ENCODE measurements at places on chromosomes 3 and 15.

DNA sequence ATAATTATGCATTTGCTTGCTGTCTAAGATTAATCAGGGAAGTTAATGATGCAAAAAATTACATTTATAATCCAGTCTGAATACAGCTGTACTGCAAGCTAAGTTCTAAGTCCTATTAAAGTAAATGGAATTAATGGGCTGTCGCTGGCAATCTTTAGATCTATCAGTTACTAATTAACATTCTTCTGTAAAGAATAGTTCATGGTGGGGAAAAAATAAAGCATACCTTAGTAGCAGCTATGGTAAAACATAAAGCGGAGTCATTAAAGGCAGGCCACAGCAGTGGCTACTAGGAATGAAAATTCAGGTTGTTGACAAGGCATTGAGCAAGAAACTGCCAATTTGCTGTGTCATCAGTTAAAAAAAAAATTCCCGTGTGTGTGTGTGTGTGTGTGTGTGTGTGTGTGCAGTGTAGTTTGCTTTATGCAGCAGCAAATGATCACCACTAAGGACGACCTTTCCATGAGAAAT is 129.8 kb downstream of the ZNF385D start:
- DNase-seq, result no peak

DNA sequence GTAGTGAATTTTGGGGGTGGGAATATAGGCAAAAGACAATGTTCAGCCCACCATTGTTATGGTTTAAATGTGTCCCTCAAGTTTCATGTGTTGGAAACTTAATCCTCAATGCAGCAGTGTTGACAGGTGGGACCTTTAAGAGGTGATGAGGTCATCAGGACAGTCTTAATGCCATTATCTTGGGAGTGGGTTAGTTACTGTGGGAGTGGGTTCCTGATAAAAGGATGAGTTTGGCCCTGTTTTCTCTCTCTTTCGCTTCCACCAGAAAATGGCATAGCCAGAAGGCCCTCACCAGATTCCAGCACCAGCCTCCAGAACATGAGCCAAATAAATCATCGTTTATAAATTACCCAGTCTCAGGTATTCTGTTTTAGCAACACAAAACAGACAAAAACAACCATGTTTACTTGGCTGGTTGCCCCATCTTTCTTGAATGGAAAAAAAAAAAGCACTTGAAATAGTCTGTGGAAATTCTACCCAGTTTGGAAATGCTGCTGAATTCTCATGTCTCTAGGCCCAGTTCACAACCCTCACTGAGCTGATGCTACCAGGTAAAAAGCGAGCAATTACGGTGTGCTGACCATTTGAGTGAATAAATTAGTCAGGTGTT is 31.0 kb upstream of the MFSD1 start:
- DNase-seq, result no peak

DNA sequence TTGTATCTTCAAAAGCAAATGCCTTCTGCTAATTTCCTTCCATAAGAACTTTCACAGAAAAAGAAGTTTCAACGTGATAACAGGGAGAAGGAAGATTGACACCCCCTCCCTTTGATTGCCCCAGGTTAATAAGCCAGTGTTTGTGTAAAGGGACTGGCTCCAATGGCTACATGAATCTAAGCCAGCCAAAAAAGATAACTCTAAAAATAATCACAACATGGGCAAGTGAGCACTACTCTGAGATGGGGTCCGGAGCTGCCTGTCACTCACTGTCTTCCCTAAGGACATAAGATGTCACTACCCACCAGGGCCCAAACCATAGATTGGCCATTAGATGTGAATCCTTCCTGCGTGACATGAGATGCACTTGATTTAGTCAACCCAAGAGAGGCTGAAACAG is 17.6 kb upstream of the ST8SIA2 start:
- DNase-seq, result no peak

DNA sequence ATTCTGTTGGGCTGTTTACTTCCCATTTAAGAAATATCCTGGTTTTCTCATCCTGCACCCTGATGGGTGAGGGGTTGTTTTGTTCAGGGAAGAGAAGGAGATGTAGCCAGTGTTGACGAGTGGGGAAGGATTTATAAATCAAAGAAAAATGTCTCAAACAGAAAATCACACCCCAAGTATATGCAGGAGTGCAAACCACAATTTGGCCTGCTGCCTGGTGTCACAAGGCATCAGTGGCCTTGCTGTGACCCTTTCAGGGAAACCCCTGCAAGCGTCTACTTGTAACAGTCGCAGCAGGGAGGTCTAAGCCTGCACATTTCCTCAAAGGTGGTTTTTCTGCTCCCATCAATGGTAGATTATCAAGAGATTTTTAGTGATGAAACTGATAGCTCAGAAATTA is 132.6 kb upstream of the LRRN1 start:
- DNase-seq, result no peak

GRCh38 chr3:196399485-196399945 is 32.7 kb downstream of the UBXN7 start:
- no peak for DNase-seq

- no peak for DNase-seq
These were observed 380 bp downstream of the MYLK start for GRCh38 chr3:123883701-123884202.

DNA sequence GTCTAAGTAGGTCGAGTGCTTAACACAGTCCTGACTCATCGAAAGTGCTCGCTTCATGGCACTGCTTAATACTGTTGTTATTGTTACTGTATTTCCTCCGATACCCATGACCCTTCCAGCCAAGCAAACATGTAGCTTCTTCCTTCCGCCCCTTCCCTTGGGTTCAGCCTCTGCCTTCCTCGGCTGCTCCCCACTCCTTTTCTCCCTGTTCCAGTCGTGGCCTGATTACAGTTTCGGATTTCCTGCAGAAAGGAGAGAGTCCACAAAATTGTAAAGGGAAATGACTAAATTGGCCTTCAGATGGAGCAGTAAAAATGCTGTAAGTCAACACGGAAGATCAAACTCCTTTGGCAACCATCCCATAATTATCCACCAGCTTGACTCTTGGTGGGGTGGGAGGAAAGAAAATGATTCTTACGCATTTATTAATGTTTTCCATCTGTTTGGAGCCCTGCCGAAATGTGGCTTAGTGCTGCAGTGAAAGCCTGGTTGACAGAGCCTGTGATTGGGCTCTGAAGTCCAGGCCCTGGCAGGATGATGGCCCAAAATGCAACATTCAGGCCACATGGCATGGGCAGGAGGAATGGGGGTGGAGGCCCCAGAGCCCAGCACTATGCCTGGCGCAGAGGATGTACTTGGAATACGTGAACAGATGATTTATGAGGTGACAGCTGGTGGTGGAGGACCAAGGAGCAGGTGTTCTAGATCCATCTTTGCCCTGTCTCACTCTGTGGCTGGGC is 37.6 kb downstream of the FAM3D start:
- DNase-seq, result no peak

- DNase-seq, result no peak
These were observed 98.1 kb upstream of the SNRPN start for GRCh38 chr15:24856397-24857390.

DNA sequence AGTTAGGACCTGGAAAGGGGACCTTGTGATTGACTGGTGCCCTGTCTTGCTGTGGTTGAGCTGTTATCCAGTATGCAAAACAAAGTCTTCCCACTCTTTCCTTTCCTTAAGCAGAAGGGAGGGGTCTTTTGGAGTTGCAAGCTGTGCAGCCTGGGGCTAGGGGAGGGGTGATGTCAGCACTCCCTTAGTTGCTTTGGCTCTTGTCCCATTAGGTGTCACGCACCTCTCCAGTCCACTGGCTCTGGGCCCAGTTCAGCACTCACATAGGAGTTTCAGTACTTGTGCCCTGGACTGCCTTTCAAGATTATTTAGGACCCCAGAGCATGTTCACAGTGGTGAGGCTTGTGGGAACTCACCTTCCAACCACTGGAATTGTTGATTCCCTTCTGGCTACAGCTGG is 238.5 kb downstream of the DOCK3 start:
- no peak for DNase-seq

DNA sequence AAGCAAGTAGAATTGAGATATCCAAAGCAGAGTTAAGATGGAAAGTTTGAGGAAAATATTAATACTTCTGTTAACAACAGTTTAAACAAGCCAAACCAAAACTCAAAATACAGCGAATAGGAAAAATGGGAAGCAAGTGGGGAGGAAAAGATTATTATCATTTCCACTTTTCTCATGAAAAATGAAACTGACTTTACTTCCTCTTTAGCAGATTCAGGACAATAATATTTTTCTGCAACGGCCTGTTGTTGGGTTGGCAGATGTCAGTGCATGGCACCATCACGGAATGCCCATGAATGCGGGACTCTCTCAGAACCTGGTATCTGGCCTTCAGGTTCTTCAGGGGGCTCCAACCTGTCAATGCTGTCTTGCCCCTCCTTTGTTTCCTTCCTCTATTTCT is 11.1 kb downstream of the ANKUB1 start:
- DNase-seq, result no peak

GRCh38 chr3:4864503-4864902 is 114.7 kb upstream of the BHLHE40 start:
- DNase-seq, result no peak

DNA sequence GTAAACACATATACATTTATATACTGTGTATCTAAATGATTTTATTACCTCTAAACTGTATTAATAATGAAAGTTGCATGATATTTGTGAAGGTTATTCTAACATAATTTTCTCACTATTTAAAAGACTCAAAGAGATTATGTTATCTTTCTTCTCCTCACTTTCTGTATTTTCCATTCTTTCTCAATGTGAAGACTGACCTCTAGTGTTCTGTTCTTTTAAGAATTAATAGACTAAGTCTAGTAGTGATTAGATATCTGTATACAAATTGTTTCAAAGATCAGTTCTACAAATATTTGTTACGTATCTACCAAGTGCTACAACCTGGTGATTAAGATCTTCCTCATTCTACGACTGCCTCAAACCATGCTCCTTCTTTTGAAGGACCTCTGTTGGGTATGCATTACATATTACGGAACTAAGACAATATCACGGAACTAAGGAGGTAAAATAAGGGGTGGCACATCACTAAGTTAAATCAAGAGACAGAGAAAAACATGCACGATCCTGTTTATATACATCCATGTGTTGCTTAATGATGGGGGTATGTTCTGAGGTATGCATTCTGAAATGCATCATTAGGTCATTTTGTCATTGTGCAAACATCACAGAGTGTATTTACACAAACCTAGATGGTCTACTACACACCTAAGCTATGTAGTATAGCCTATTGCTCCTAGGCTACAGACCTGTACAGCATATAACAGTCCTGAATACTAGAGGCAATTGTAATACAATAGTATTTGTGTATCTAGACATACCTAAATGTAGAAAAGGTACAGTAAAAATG is 161.5 kb upstream of the KBTBD8 start:
- DNase-seq, result no peak

DNA sequence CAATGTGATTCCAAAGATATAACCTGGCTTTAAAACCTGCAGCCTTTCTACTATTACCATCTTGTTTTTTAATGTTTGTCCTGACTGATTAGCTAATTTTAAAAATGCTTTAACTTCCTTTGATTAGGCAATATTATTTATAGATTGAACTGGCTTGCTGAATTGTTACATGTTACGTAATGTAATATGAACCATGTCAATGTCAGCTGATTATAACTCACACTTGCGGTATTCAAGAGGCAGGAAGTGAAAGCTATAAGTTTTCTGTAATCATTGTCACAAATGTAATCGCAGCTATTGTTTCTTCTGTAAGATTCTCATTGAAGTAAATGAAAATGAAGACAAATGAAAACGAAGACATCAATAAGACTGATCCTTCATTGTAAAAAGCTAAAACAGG is 146.8 kb downstream of the ROBO2 start:
- no peak for DNase-seq

- DNase-seq, result no peak
These were observed 908 bp upstream of the RARB start for GRCh38 chr3:25427155-25427554.

DNA sequence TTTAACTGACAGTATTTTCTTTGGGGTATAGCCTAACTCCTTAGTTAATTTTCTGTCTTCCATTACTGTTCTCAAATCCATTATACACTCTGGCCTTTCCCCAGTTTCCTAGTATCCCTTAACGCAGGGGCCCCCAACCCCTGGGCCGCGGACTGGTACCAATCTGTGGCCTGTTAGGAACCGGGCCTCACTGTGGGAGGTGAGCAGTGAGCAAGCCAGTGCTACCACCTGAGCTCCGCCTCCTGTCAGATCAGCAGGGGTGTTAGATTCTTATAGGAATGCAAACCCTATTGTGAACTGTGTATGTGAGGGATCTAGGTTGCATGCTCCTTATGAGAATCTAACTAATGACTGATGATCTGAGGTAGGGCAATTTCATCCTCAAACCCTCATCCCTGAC is 75.1 kb downstream of the DOCK3 start:
- no peak for DNase-seq

GRCh38 chr3:184336547-184337398 is 627 bp upstream of the FAM131A start:
- DNase-seq, result no peak

- DNase-seq, result no peak
These were observed 159.6 kb downstream of the RORA start for GRCh38 chr15:61069394-61070075.

DNA sequence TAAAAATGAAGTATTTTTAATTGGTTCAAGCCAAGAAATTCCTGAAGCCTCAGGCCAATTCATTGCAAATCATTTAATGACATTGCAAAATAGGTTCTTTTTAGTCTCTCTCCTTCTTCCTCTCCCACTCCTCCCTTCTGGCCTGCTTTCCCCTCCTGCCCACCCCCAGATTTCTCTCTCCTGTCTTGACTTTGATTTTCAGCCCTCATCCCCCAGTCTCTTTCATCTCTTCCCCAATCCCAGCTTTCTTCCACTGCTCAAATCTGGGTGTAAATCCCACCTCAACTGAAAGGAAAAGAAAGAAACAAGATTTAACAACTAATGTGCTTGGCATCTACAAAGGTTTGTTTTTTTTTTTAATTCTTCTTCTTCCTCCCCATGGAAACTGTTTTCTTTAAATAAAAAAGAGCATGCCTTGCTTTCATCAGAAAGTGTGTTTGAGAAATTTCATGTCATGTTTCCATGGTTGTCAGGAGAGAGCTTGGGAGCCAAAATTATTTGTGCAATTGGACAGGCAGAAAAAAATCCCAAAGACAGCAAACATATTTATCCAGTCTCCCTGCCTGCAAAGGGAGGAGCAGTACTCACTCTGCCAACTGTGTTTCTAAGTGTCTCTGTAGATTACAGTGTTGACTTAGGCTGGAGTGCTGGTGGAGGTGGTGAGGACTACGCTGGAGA is 50.4 kb downstream of the BOC start:
- DNase-seq, result no peak

- DNase-seq, result no peak
These were observed 245.5 kb downstream of the EPHB1 start for GRCh38 chr3:135040321-135041240.

Measured in CD4-positive, alpha-beta T cell treated with Interleukin-21 for 1 hour (primary cell).